Stimulated activated CD8-positive, alpha-beta memory T cell treated with anti-CD3 and anti-CD28 coated beads, Interleukin-4, amount 100 ng/mL, for 4 hours (primary cell): ENCODE measurements at places on chromosomes 12 and 14.

DNA sequence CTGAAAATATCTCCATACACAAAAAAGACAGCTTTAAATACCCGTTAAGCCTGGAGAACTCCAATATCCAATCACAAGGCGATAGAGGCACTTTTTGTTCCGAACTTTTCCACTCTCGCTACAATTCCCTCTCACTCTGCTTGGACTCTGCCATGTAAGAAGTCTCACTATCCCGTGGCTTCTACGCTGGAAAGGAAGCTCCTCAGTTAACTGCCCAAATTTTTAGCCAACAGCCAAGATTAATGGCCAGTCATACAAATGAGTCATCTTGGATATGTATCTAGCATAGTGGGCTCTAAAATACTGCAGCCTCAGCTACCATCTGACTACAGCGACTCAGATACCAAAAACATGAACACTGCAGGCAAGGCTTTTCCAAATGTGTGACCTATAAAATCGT is 45.5 kb upstream of the RERGL start:
- no peak for DNase-seq

DNA sequence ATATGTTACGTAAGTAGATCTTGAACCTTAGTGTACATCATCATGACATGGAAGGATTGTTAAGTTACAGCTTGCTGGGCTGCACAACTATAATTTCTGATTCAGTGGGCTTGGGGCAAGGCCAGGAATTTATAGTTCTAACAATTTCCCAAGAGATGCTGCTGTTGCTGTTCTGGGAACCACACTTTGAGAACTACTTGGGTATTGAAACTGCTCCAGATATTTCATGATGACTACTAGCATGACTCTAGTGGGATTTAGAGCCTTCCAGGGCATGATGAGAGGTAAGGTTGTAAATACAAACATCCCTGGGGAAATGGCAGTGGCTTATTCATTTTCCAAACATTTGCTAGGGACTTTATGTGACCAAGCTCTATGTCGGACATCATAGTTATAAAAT is 904.8 kb upstream of the SEL1L start:
- DNase-seq, result no peak

GRCh38 chr14:83483063-83483462 is 1949.4 kb upstream of the SEL1L start:
- DNase-seq, result no peak

DNA sequence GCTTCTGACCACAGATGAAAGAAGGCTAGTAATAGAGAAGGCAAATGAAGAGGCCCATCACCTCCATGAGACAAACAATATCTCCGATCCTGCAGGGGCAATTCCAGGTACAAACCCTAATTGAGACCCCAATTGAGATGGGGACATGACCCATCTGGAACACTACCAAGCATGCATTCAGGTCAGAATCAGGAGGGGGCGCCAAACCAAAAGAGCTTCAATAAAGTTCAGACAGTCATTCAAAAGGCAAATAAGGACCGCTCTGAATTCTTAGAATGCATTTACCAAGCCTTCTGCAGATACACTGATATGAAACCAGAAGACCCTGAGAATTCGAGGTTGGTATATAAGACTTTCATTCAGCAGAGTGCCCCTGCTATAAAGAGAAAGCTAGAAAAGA is 10.2 kb upstream of the EDDM3B start:
- DNase-seq, result no peak

GRCh38 chr14:100329233-100330006 is 6.3 kb downstream of the SLC25A47 start:
- DNase-seq, result no peak
